ENCODE measurements at places on chromosomes 5 and 9. TPM values are rescaled to one million over a fixed set of nuclear protein-coding genes. Genes with fewer than 3 reads are reported as not detected.

The PLAC8L1 gene
- not detected for total RNA-seq

The CHMP5 gene
- total RNA-seq = 90.3 TPM

The GGTA1 gene
- total RNA-seq = 0.06 TPM

The PLEKHG4B gene
- total RNA-seq = 0.90 TPM

The NKD2 gene
- 11.8 TPM for total RNA-seq

The DIRAS2 gene
- total RNA-seq = 0.02 TPM

The ZNF354B gene
- 4.8 TPM for total RNA-seq

The GPR151 gene
- total RNA-seq = not detected

The CARD6 gene
- 3.8 TPM for total RNA-seq

The TAF1L gene
- not detected for total RNA-seq

The SLC4A9 gene
- not detected for total RNA-seq

The CTXN3 gene
- total RNA-seq = not detected

The SURF2 gene
- 45.6 TPM for total RNA-seq

The SPATA31E1 gene
- total RNA-seq = not detected

The SYK gene
- 0.25 TPM for total RNA-seq

The TRMT10B gene
- total RNA-seq = 6.3 TPM

The MOB3B gene
- total RNA-seq = 7.0 TPM

The CNTRL gene
- total RNA-seq = 7.1 TPM

The LIX1 gene
- total RNA-seq = not detected

The NEUROG1 gene
- not detected for total RNA-seq

The WHRN gene
- 8.1 TPM for total RNA-seq

The CTNNAL1 gene
- total RNA-seq = 49.0 TPM

The LCN10 gene
- total RNA-seq = not detected

The HMCN2 gene
- total RNA-seq = 0.04 TPM

The FAT2 gene
- not detected for total RNA-seq

The GPX8 gene
- 38.0 TPM for total RNA-seq

The LMX1B gene
- total RNA-seq = 1.6 TPM

The TAF7 gene
- 74.4 TPM for total RNA-seq

The EIF4E1B gene
- not detected for total RNA-seq

The QRFP gene
- total RNA-seq = not detected

The IFNA13 gene
- total RNA-seq = not detected

The SPATA6L gene
- total RNA-seq = 2.4 TPM

The SUSD3 gene
- total RNA-seq = 0.71 TPM

The IL13 gene
- not detected for total RNA-seq

The CCL28 gene
- total RNA-seq = not detected

The MYMK gene
- not detected for total RNA-seq

The EEIG1 gene
- total RNA-seq = 84.0 TPM

The ERP44 gene
- total RNA-seq = 11.3 TPM

The SERF1A gene
- total RNA-seq = 2.2 TPM

The SRP19 gene
- total RNA-seq = 104 TPM

The PRSS3 gene
- 15.2 TPM for total RNA-seq

The ARL14EPL gene
- 0.19 TPM for total RNA-seq

The FGD3 gene
- 0.09 TPM for total RNA-seq

The ARID3C gene
- not detected for total RNA-seq

The TNC gene
- 0.91 TPM for total RNA-seq

The LRRC26 gene
- 1.5 TPM for total RNA-seq

The BTNL3 gene
- not detected for total RNA-seq

The BHMT gene
- total RNA-seq = not detected

The GRIN3A gene
- not detected for total RNA-seq

The PAIP1 gene
- total RNA-seq = 118 TPM

The SPAAR gene
- total RNA-seq = not detected

The PCDHGB5 gene
- 2.1 TPM for total RNA-seq

The DMGDH gene
- not detected for total RNA-seq

Measured in A549 treated with RU486 at 1 μM for 4 hours (cell line).